Smooth muscle cell of bladder (primary cell): ENCODE measurements at places on chromosomes 2 and 18. TPM values are rescaled to one million over a fixed set of nuclear protein-coding genes. Genes with fewer than 3 reads are reported as not detected.

INHA gene
- total RNA-seq: 0.28 and 0.46 TPM in 2 replicates

CNTNAP5 gene
- total RNA-seq: not detected in 2 replicates

ANKMY1 gene
- 4.8 and 5.8 TPM in 2 replicates for total RNA-seq

SLC5A6 gene
- total RNA-seq: 11.5 and 14.7 TPM in 2 replicates

SERPINB10 gene
- not detected in 2 replicates for total RNA-seq
